ENCODE measurements at places on chromosomes 4 and X. TPM values are rescaled to one million over a fixed set of nuclear protein-coding genes. Genes with fewer than 3 reads are reported as not detected.

The TEX13D gene
- not detected for total RNA-seq

The GRIA3 gene
- not detected for total RNA-seq

The VGLL1 gene
- total RNA-seq: not detected

The SRPK3 gene
- 0.13 TPM for total RNA-seq

The CABS1 gene
- not detected for total RNA-seq

The SGCB gene
- 9.4 TPM for total RNA-seq
